8988T (cell line): ENCODE measurements at places on chromosomes 7 and 10.
A peak's percentile ranks its signal among the peaks of the same experiment; 100 is the strongest.

DNA sequence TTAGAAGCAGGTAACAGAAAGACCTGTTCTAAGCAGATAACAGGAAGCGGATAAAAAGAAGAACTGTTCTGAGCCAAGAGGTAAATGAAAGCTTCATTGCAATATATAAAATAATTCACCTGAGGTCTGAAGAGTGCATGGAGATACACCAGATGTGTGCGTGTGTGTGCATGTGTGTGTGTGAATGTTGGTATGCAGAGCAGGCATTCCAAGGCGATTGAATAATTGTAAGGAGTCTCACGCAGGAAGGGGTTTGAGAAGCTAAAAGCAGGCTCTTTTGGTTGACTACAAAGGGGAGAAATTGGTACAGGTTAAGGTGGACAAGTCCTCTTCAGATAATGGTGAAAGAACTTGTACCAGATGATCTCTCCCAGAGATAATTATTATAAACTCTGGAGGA is 450.6 kb downstream of the DNAJB9 start:
- DNase-seq, result no peak

- DNase-seq, result peak; percentile 32
Observed at GRCh38 chr10:117609095-117609795, 66.7 kb downstream of the EMX2 start.

DNA sequence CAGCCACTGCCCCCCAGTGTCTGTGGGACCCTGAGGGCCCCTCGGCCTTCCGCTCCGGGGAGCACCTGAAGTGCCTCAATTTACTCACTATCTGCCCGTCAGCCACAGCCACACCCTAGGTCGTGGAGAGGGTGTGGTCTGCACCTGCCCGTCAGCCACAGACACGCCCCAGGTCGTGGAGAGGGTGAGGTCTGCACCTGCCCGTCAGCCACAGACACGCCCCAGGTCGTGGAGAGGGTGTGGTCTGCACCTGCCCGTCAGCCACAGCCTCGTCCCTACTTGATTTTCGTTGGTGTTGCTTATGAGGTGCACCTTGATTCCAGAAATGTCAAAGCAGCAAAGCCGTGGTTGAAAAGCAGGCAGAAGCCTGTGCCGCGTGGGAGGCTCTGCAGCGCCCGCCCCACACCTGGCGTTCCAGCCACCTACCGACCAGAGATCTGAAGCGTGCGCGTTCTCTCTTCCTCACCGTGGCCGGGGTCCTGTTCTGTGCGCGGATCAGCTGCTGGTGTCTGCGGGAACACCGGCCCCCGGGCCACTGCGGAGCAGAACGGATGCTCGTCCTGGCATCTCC is 101.6 kb downstream of the DYNC2I1 start:
- DNase-seq, result no peak

DNA sequence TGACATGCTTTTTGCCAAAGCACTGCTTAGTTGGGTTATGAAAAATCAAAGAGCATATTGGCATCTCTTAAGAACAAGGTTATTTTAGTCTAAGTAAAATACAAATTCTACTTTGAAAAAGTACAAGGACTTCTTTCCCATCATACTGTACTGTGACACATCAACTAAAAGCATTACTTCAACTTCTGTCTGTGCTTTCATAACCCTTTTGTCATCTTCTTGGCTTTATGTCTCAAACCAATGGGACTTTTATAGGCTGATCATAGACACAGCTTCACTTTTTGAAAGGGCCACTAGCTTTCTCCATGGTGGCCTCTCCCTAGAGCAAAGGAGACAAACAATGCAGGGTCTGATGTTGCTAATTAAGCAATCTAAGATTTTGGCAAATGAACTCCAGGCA is 188.9 kb upstream of the CSTF2T start:
- DNase-seq, result no peak

- DNase-seq, result no peak
Observed at GRCh38 chr7:140989068-140989467, 25.7 kb downstream of the MRPS33 start.

DNA sequence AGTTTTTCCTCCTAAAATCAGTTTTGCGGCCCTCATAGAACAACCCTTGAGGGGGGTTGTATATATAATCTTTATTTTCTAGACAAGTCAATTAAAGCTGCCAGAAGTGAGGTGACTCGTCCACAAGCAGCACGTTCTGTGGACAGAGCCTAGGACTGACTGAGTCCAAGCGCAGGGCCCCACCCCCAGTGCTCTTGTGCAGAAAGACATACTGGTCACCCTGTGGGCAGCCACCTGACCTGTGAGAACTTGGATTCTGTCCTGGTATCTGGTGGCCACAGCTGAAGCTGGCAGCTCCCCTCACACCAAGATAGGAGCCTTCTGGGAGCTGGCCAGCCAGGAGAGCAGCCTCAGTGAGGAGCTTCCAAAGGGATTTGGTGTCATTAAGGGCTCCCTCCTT is 89.3 kb downstream of the GRK5 start:
- no peak for DNase-seq
